LNCaP clone FGC (cell line): ENCODE measurements at places on chromosomes 1 and 21.

DNA sequence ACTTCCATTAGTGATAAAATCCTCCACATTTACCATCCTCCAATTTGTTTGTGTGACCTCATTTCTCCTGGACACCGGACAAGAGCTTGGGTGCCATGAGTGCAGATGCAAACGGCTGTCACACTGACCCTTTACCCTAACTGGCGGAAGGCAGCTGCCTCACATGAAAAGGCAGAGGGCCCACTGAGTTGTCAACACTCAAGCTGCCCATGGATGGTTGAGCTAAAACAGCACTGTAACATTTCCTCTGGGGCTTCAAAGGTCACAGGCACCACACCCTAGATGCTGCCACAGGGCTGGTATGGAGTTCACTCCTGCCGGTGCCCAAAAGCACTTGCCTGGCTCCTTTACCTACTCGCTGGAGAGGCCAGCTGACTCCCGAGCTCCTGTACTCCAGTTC lies 653.4 kb downstream of the KCNT2 start:
- DNase-seq: no peak

DNA sequence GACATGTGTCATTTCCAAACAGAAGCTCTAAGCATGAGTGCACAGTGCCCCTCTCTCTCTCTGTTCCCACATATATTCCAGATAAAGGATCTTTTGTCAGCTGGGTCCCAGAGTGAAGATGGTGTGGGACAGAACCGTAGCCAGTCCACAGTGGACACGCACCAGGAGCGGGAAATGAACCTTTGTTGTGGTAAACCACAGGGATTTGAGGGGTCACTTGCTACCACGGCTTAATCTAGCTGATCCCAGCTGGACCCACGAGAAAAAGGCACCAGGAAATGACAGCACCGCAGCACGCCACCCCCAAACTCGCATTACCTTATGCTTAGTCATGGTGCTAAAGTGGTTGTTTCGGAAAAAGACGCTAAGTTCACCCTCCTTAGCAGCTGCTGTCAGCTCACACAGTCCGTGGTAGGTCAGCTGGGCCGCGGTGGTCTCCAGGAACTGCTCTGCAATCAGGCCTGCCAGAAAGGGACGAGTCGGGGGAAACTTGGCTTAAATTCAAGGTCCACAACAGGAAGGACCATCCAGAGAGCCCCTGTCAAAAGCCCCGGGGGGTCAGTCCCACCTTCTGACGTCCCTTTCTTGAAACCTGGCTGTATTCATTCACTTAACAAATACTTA lies 7.5 kb downstream of the MINDY1 start:
- no peak for DNase-seq

- DNase-seq: no peak
These were observed 14.4 kb downstream of the ABCG1 start for GRCh38 chr21:42233067-42233961.

DNA sequence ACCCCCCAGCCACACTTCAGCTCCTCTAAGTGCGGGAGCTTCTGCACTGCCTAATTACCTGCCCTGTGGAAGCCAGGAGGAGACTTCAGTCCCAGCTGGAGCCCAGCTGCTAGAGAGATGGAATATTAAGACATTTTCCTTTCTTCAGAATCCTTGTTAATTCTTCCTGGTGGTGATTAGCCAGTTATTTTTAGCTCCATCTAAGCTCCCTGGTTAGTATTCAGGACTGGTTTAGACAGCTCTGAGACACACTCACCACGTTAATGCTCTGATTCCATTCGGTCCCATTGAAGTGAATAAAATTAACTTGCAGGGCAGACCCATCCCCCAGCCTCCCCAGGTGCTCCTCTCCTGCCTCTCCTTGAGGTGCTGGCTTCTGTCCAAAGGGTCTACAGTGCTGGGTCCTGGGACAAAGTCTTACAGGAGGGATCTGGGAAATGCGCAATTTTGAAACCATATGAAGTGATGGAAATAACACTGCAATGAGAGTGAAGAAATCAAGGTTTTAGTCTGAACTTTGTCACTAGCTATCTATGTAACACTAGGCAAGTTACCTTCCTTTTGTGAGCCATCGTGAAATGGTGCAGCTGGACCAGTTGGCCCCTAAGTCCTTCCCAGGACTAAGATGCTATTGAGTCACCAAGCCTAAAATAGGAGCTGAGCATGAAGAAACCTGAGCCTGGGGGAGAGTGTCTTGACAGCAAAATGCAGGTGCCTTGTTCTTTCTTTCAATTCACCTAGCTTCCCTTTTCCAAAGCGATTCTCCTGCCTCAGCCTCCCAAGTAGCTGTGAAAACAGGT lies 117.4 kb upstream of the ATP1A1 start:
- DNase-seq: no peak

DNA sequence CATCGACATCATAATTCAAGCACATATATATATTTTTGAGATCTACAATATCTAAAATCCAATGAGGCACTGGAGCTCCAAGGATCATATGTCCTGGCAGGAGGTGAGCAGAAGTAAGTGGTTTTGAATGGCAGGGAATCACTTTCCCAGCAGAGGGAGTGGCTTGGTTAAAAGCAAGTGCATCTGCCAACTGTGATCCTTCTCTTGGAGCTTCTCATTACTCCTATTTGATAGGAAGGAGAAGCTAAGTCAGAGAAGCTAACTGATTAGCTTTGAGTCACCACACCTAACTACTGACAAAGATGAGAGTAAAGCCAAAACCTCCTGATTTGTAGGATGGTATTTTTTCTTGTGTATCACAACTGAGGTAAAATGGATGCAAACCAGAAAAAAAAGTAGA lies 55.0 kb downstream of the ALG14 start:
- DNase-seq: no peak

GRCh38 chr1:232568906-232569553 lies 60.9 kb downstream of the SIPA1L2 start:
- DNase-seq: no peak

DNA sequence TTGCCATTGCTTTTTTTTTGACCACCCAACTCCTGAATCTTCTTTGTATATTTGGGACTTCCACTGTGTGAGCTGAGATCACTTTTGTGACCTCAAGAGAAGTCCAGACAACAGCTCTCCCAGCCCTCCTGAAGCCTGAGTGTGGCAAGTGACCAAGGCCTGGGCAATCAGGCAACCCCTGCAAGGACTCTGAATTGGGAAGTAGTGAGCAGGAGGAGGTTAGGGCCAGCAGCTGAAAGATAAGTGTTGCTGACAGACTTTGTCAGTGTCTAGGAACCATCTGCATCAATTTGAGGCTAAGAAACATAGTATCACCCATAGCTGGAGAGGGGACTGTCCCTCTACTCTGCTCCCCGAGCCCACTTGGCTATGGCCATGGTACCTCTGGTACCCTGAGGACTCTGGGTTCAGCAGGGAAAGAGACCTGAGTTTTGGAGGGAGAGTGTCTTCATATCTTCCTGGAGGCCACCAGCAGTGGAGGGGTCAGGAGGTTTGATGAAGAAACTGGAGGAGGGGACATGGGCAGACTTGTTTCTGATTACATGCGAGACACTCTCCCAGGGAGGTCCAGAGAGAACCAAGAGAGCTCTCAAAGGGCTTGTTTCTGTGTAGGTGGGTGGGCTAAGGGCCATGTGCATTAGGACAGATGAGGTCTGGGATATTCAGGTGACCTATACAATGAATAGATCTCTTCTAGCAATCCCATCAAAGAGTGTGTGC lies 147.0 kb upstream of the DNAH14 start:
- DNase-seq: no peak

DNA sequence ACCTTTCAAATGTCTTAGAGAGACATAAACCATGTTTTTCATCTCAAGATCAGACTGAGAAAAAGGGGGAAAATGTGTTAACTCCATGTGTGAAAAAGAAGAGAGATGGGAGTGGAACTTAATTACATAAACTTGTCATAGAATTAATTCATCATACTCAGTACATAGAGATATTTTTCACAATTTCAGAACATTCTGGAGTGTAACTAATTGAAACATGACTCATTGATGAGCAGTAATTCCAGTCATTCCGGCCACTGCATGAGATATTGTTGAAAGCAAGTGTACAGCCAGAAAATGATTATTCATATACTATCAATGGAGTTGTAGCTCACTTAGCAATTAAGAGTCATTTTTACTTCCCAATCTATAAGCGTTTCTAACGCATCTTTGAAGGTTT lies 739.3 kb downstream of the LTN1 start:
- DNase-seq: no peak

- DNase-seq: no peak
These were observed 7.5 kb downstream of the CTPS1 start for GRCh38 chr1:40986956-40987355.

- no peak for DNase-seq
These were observed 39.0 kb downstream of the OLFM3 start for GRCh38 chr1:101957771-101958170.

GRCh38 chr1:110605901-110606656 lies at the start of gene KCNA2:
Gene KCNA2, minus strand, starts transcription at chr1:110606358. Its CDS starts 1,576 bp downstream, at chr1:110604782.
- no peak for DNase-seq

GRCh38 chr1:210340841-210341240 lies 12.1 kb downstream of the HHAT start:
- DNase-seq: no peak

- no peak for DNase-seq
These were observed 453.2 kb downstream of the PTPRU start for GRCh38 chr1:29689372-29690030.

DNA sequence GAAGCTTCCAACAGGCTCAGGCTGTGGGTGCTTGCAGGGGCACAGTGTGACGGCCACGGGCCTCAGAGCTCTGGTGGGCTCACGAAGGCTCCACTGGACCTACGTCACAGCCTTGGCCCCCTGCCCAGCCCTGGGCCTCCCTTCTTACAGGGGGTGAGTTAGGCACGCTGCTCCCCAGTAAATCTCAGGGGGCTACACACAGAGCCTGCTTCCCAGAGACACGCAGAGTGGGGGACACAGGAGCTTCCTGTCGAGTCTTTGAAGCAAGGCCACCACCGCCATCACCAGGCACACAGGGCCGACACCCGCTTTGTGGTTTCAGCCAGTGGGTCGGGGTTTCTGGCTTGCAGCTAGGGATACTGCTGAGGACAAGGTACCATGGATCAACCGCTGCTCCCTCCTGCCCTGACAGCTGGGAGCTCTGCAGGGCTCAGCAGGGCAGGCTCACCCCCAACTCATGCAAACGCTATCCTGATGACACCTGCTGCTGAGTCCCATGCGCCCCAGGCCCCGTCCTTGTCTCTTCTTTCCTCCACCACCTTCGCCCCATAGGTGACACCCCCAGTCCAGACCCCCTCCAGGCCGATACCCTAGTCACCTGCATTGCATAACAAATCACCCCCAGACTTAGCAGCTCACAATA lies 5.5 kb upstream of the CFAP410 start:
- DNase-seq: no peak

DNA sequence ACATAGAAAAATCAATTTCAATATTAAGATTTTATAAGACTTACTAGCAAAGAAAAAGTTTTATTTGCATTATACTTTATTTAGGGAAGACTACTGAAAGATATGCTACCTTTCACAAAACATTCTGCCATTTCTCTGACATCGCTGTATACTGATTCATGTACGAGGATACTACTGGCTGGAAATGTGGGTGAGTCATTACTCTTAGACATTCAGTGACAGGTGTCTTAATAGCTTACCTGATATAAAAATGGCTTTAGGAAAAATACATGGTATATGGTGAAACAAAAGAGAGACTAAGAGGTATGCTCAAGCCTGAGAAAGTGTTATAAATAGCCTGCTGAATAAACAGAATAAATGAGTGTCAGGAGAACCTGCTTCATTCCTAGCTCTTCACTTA lies 73.0 kb upstream of the EXO1 start:
- DNase-seq: no peak

DNA sequence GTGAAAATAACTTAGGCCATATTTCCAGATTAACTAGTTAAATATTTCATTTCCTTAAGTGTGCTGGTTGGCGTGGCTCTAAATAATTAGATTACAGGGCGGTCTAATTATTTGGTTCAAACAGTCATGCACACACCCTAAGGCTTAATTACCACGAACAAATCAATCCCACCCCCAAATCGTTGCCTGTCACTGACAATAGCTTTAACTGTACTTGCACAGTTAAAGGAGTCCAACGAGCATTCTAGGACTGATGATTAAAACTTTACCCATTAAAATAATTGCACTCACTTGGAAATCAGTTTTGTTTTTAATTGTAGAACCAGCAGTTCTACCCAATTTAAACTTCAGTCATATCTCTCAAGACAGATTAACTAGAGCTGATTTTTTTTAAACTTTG lies 1.5 kb upstream of the POU2F1 start:
- no peak for DNase-seq

DNA sequence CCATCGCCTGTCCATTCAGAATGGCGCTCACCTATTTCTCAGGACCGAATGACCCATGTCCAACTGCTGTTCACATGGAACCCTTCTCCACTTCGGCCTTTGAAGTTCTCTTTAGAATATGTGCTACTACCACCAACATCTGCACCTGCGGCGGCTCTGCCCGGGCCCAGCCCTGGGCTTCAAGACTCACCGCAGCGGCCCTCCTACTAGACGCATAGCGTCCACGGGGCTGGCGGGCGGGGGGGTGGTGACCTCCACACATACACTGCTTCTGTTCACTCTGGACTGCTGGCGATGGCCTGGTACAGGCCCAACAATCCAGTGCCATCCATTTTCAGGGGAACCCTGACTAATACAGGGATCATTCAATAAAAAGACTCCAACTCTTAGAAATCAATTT lies 394.2 kb downstream of the VAV3 start:
- no peak for DNase-seq

GRCh38 chr1:232682248-232682647 lies 52.3 kb upstream of the SIPA1L2 start:
- no peak for DNase-seq

DNA sequence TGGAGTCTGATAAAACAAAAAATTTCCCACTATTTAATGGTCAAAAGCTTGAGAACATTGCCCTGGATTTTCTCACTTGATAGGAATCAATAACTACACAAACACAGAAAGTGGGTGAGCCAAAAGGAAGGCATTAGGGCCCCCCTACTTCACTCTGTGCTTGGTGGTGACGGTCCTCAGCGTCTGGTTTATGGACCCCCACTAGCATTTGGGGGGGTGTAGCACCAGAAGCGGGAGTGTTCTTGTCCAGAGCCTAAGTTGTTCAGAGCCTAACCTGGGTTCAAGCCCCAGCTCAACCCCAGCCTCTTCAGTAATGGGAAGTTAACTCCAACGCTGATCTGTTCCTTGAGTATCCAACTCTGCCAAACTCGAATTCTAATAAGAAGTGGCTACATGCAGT lies 33.1 kb downstream of the STPG1 start:
- no peak for DNase-seq

DNA sequence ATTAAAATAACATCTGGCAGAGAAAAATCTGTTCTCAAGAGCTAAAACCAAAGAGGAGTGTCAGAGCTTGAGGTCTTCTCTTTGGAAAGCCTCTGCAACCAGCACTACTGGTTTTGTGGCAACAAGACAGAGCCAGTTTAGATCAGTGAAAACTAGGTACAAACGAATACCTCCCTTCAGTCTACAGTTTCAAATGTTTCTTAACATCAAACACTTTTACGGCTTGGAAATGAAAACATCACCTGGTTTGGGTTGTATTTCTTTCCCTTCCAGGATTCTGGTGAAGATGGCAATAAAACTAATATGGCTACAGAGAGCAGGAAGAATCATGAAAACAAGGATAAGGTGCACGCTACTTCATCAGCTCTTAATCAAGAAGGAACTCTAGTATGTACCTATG lies 339.4 kb upstream of the ESRRG start:
- DNase-seq: no peak

GRCh38 chr1:156750191-156750672 lies 1.2 kb downstream of the HDGF start:
- no peak for DNase-seq

- no peak for DNase-seq
These were observed 819 bp upstream of the GPR3 start for GRCh38 chr1:27391511-27392095.
